ENCODE measurements at places on chromosomes 5 and 9. TPM values are rescaled to one million over a fixed set of nuclear protein-coding genes. Genes with fewer than 3 reads are reported as not detected.
A peak's percentile ranks its signal among the peaks of the same experiment; 100 is the strongest.

DNA sequence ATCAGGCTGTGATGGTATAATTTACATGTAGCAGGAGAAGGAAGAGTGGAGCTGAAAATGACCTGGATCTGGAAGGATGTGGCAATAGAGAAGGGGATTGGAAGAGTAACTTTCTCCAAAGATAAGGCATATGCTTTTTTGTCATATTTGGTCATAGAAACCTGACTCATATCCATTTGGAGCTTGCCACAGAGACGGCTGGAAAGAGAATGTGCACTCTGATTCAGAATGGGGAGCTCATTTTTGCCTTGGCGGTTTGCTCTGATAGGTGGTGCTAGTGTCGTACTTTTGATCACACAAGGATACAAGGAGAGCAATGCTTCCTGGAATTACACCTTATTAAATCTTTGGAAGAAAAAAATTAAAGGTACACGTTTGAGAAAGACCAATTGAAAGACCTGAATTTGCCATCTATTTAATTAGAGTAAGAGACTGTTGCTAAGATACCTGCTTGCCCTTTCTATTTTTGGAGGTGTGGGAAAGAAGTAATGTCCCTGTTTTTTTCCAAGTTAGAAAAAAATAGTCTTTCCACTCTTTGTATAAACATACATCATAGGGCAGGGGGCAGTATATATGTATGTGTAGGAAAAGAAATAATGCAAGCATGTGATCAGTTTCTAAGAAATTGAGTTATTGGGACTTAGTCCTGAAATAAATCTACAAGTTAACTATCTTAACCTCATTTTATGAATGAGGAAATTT, 5.4 kb downstream of the LSM11 start:
- no peak for DNase-seq

GRCh38 chr9:86082870-86083269, 16.5 kb downstream of the GOLM1 start:
- no peak for DNase-seq

DNA sequence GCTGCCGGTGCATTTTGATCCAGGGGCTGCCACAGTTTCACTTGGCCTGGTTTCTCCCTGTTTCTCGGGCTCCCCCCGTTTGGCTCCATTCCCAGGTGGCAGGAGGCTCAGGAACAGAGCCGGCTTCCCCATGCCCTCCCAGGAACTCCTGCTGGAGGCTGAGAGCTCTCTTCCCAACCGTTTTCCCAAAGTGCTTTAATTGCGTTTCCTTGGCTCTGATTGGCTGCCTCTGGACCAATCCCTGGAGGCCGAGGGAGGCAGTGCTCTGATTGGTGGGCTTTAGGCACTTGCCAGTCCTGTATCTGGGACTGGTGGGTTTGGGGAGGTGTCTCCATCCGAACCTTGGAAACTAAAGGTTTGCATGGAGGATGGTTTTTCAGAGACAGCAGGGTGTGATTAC, 4.9 kb downstream of the TSPAN17 start:
- DNase-seq: no peak

DNA sequence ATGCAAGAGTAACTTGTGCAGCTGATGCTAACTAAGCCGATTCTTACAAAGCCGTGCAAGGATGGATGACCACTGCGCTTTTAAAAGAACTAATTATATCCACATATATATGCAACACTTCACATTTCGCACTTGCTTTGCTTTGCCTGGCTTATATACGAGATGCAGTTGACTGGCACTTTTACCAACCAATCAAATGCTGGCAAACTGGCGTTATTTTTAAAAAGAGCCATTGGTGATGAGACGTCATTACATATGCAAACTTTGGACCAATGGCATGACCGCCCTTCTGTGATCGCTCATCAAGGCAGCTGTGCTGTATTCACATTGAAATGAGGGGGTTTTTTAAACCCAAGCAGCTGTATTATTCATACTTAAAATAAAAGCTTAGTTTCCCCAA, 1147.7 kb upstream of the WWC1 start:
- DNase-seq: no peak

GRCh38 chr9:81108391-81108790, 581.0 kb downstream of the TLE1 start:
- no peak for DNase-seq

GRCh38 chr5:79020861-79021561, 35.9 kb upstream of the ARSB start:
- DNase-seq: peak; percentile 35

DNA sequence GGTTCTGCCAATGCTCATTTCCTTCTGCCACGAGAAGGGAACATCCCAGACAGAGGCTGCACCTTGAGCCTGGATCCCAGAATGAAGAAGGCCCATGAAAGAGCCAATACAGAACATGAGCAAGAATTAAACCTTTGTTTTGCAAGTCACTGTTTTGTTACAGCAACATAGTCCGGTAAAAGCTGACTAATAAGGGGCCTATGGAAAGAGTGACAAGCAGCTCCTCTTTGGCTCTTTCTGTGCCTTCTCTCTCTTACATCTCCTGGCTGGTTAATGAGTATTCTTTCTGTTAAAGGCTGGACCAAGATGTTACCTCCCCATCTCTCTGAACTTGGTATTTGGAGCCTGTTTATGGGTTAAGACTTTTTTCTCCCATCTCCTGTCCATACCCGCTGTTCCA, 10.8 kb downstream of the GFRA3 start:
- no peak for DNase-seq

DNA sequence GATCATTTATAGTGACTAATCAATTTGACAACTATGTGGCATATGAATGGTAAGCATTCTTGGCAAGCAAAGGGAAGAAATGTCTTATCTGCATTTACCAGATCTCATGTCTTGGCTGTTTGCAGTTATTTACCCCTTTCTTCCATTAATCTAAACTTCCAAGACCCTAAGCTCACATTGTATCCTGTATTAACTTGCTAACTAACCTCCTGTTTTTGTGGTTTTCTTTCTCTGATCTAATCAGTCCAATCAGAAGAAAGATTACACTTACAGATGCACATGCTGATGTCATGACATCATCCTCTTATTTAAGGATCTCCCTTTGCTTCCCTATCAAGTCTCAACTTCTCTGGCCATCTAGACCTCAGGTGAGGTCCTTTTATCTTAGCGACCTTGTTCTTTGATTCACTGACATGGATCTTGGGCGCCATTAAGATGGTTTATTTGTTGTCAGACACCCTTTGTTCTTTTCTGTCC, 95.5 kb downstream of the F2RL2 start:
- DNase-seq: no peak

DNA sequence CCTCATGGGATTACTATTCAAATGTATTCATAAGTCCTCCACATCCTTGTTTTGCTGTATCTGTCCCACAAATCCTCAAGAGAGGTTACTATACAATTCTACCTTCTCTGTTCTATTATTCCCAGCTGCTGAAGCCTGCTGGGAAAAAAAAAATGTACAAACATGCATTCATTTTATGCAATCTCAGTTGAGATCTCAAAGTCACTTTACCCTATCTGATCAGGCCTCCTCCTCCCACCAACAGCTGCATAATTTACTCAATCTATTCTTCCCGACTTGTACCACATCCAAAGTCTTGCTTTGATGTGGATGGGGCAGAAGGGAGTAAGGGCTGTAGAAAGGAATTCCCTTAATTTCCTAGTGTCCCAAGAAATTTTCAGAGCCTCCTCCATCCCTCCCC, 28.6 kb downstream of the PSIP1 start:
- no peak for DNase-seq

DNA sequence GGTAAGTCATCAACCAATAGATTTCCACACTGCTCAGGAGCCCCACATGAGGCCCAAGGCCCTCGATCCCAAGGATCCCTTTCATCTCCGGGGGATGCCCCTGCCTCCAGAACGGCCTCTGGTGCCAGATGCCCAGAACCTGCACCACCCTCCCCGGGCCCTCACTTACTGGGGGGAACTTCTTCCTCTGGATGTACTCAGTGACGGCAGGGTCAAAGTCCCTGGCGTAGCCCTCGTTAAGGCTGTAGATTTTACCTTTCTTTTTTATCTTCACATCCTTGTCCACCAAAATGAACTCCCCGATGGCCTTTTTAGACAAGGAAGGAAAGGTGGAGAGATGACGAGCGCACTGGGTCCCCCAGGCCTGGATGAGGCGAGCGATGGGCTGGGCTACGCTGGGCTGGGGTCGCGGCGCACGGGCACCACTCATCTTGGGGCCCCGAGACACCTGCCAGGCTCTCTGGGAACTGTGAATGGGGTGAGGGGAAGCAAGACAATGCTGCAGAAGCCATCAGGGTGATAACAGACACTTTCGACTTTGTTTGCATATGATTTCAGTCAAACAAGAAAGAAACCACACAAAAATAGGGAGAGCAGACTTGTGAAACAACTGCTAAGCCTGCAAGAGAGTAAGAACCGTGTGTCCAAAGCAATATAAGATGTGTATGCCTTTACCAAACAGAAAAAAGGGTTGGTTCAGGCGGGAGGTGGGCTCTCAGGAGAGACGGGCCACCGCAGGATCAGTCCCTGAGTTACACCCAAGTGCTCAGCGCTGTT, 13.2 kb upstream of the FBP2 start:
- DNase-seq: no peak

DNA sequence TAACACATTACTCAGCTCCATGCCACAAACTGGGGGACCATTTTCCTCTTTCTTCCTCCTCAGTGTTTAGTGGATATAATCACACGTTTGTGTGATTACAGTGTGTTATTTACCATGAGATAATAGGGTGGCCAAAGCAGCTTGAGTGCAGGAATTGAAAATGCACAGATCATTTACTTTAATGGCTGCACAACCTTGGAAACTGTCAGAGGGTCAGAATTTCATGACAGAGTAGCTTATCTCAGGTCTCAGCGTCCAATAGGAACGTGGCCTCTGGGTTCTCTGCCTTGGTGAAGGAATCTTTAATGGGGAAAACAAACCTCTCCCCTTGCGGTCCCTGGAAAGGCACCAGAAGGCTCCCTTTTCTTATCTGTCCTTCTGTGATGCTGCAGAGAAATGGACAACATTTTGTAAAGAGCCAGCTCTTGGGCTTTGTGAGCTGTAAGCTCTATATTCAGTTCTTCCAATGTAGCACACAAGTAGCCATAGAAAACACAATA, 87.4 kb upstream of the CD180 start:
- no peak for DNase-seq

- no peak for DNase-seq
Measured at GRCh38 chr5:172598251-172599203, 42.5 kb upstream of the NEURL1B start.

- no peak for DNase-seq
Measured at GRCh38 chr9:38177680-38178079, 108.7 kb upstream of the SHB start.

DNA sequence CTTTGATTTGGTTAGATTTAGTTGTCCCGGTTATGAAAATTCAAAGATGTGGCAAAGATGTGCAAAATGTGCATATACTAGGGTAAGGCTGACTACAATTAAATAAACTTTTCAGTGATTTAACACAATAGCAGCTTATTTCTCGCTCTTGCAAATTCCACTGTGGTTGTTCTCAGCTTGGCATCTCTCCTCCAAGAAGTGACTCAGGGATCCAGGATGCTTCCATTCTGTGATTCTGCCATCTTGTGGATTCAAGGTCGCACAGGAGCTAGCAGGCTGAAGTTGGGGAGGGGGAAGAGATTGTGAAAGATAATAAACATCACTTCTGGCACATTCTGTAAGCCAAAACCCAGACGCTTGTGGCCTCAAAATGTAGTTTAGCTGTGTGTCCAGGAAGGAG, 60.1 kb upstream of the TGFBR1 start:
- DNase-seq: no peak

- DNase-seq: no peak
Measured at GRCh38 chr9:99103054-99103895, 1.6 kb upstream of the TGFBR1 start.

DNA sequence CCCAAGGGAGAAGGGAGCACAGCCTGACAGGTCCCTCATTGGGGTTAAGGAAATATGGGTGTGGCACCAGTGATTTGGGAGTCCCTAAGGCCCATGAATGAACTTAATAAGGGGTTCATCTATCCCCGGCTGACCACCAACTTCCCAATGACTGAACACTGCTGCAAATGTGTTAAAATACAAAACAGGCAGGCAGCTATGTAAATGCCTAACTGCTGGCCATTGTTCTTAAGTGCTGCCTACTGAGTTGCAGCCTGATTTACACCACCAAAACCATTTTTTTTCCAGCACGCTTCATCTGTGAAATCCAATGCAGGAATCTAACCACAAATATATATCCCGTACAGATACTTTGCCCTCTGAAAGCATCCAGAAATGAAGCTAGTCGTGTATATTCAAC, 478.5 kb downstream of the PTPRD start:
- DNase-seq: no peak

DNA sequence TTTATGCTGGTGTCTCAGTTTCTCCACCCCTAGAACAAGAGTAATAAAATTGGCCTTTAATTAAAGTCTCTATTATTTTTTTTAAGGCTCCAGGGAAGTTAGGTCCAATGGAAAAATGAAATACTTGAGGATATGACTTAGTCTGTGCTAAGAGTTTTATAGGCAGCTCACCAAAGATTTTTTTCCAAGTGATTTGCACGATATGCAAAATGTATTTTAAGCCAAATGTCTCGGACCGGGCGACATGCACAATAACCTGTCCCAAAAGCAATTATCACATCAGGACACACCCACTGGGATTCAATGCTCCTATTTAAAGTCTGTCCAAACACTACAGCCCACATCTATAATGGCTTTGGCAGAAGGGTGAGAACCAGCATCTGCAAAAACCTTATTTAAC, 136.1 kb upstream of the ANKH start:
- DNase-seq: no peak

GRCh38 chr9:5493679-5494511, 16.4 kb upstream of the PDCD1LG2 start:
- DNase-seq: no peak

- no peak for DNase-seq
Measured at GRCh38 chr9:113309204-113309813, 6.1 kb upstream of the RNF183 start.

GRCh38 chr5:144189800-144190429, 19.2 kb downstream of the KCTD16 start:
- no peak for DNase-seq

DNA sequence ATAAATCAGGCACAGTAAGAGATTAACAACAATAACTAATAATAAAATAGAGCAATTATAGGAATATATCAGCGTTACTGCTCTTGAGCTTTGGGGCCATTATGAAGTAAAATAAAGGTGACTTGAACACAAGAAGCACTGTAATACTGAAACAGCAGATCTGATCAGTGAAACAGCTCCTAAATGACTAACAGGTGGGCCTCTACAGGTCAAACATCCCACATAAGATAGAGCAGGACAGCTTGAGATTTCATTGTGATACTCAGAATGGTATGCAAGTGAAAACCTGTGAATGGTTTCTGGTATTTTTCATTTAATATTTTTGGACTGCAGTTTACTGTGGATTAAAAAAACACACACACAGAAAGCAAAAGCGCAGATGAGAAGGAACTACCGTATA, 24.0 kb upstream of the MAP3K1 start:
- DNase-seq: no peak

- no peak for DNase-seq
Measured at GRCh38 chr5:80905405-80905804, 54.8 kb upstream of the RASGRF2 start.

GRCh38 chr5:172380987-172381643, 73.2 kb downstream of the SH3PXD2B start:
- no peak for DNase-seq

Gene LIFR
- total RNA-seq: 190 TPM

Gene SPOCK1
- 8.9 TPM for total RNA-seq

Gene TEK
- 36.5 TPM for total RNA-seq

Gene PDE6A
- 0.05 TPM for total RNA-seq

Gene SLC45A2
- not detected for total RNA-seq

Gene PRRC2B
- 78.7 TPM for total RNA-seq

Gene RANBP3L
- total RNA-seq: 5.7 TPM

Gene TRIM36
- total RNA-seq: 1.8 TPM

Gene ADAMTS6
- total RNA-seq: 23.1 TPM

Gene PRR16
- 7.6 TPM for total RNA-seq

Gene CNTNAP3B
- 50.2 TPM for total RNA-seq

Gene CEMIP2
- total RNA-seq: 62.5 TPM

Gene CMBL
- total RNA-seq: 17.2 TPM

Gene CD72
- total RNA-seq: 1.5 TPM
